Renal pelvis (tissue), 12 donors: ENCODE measurements at places on chromosomes 2 and 18. TPM values are rescaled to one million over a fixed set of nuclear protein-coding genes. Genes with fewer than 3 reads are reported as not detected.

The SP5 gene
- 0.83 TPM for polyA plus RNA-seq

The CFAP221 gene
- 35.1 TPM for polyA plus RNA-seq

The FTCDNL1 gene
- 1.5 TPM for polyA plus RNA-seq

The TUBB8B gene
- polyA plus RNA-seq, result 1.3 TPM

The HOXD11 gene
- 56.2 TPM for polyA plus RNA-seq

The UXS1 gene
- 72.5 TPM for polyA plus RNA-seq

The PTPRN gene
- polyA plus RNA-seq, result 0.27 TPM

The TEX51 gene
- not detected for polyA plus RNA-seq

The HOXD9 gene
- 87.5 TPM for polyA plus RNA-seq

The HOXD13 gene
- 0.33 TPM for polyA plus RNA-seq

The C2orf81 gene
- 9.2 TPM for polyA plus RNA-seq
